Iris pigment epithelial cell (primary cell): ENCODE measurements at places on chromosomes 1 and 21.

DNA sequence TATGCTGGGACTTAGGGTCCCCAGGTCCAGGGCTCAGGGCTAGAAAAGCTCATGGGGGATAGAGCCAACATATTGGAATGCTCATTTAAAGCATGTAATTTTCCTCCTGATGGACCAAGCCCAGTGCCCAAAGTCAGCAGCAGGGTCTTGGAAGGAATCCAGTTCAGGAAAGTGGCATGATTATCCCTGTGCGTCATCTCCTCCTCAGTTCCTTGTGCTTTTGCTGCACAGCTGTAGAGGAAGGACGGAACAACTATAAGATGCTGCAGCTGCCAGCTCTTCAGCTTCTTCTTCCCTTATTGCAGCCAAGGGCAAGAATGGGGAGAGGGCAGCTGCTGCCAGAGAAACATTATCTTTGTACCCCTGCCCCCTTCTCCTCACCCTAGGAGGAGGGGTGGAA lies 58.4 kb downstream of the OVGP1 start:
- DNase-seq = no peak

- no peak for DNase-seq
These were observed 1.4 kb downstream of the SH3BP5L start for GRCh38 chr1:248824301-248824700.

GRCh38 chr1:154178013-154178412 lies 13.9 kb downstream of the TPM3 start:
- DNase-seq = no peak

- peak; percentile 42 for DNase-seq
These were observed 104.2 kb downstream of the COP1 start for GRCh38 chr1:176102768-176103350.

DNA sequence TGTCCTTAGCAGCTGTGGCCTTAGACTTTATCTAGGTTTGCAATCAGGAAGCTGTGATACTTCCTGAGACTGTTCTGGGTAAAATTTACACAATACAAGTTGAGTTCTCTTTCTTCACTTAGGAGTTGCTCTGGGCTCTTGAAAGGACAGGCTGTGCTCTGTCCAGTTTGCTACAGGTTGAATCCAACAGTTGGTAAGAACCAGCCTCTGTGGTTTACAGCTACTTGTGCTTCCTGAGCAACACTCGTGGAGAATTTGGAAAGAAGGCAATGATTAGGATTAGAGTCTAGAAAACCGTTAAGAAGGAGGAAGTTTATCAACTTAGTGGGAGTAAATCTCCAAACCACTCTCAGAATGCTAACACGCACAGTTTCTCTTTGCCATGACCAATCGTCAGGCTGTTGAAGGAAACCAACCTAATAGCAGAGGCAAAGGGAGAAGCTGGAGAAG lies 26.8 kb downstream of the GFI1 start:
- no peak for DNase-seq

GRCh38 chr1:30715216-30715615 lies 8.2 kb downstream of the MATN1 start:
- no peak for DNase-seq

- DNase-seq = peak; percentile 83
These were observed 28.6 kb upstream of the PLEKHG5 start for GRCh38 chr1:6519935-6520671.

GRCh38 chr1:167221126-167221737 lies 546 bp downstream of the POU2F1 start:
- DNase-seq = no peak

GRCh38 chr1:220891224-220892085 lies 12.2 kb downstream of the HLX start:
- DNase-seq = no peak

DNA sequence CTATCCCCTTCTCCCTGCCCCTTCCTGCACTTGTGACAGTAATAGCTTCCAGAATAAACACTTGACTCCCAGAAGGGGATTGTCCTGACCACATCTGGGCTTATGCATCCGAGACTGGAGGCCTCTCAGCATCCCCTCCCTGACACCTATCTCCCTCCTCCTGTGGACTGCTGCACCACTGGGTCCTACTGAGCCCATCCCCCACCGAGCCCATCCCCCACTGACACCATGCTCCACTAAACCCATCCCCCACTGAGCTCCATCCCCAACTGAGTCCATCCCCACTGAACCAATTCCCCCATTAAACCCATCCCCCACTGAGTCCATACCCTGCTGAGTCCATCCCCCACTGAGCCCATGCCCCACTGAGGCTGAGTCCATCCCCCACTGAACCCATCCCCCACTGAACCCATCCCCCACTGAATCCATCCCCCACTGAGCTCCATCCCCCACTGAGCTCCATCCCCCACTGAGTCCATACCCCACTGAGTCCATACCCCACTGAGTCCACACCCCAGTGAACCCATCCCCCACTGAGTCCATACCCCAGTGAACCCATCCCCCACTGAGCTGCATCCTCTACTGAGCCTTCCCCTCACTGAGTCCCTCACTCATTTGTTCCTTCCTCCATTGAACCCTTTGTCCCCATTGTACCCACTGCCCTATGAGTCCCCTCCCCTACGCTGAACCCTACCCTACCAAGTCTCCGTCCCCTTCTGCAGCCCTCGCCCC lies 5.6 kb downstream of the PDZK1IP1 start:
- no peak for DNase-seq

- DNase-seq = peak; percentile 24
These were observed 182.0 kb upstream of the C1orf87 start for GRCh38 chr1:60255565-60255964.

DNA sequence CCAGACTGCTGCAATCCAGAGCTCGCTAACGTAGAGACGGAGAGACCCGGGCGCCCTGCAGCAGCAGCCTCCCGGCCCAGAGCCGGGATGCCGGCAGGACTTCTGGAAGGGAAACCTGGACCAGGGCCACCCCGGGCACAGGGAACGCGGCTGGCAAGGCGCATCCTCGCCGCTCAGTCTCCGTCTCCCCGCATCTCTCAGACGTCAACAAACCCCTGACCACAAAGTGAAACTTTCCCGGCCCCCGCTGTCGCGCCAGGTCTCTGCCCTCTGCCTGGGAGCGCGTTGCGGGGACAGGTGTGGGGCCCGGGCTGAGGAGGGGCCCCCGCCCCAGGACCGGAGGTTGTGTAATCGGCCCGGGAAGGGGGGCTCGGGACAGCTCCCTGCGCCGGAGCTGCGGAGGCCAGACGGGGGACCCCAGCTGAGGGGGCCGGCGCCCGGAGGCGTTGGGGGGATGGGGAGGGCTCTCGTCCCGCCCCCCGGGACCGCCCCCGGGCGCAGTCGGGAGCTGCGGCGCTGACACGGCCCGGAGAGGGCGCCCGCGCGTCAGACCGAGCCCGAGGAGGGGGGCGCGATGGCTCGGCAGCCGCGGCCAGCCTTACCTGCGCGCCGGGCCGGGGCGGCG lies 116.6 kb upstream of the HIVEP3 start:
- peak; percentile 55 for DNase-seq

GRCh38 chr1:12177999-12178441 lies 11.2 kb downstream of the TNFRSF1B start:
- peak; percentile 80 for DNase-seq

DNA sequence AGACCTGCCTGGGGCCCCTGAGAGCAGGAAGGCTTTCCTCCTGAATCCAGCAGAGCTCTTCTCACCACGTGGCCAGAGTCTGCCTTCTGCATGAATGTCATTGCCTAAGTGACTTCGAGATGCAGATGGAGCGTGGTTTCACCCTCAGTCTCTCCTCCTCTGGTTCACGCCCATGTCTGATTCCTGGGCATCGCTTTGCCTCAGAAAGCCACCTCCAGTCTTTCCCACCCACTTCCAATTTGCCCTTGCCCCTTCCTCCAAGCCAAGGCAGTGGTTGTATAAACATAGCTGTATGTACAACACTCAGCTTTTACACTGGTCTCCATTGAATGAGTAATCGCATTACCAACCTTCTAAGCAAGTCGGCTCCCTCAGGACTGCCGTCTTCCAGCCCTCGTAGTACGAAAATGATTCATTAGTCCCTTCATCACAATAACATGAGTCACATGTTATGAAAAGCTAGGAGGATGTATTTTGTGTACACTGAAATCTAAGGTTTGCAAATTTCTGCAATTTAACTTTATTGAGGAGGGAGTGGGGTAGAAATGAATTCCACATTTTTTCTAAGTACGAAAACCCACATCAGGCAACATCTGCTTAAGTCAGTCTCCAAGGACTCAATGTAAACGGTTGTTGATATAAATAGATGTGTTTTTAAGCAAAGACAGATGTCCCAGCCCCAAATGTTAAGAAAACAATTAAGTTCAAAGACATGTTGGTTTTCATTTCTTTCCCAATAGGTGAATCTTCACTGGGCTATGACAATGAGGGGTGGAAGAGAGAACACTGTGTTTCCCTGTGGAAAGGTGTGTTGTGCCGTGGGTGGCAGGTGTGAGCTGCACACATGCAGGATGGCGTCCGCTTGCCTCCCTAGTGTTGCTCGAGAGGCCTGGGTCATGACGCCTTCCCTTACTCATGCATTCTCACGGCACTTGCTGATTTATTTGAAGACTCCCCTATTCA lies 32.3 kb upstream of the ETS2 start:
- DNase-seq = peak; percentile 98

- DNase-seq = no peak
These were observed 959.0 kb downstream of the PLA2G4A start for GRCh38 chr1:187787736-187788135.

- peak; percentile 13 for DNase-seq
These were observed 10.1 kb downstream of the TADA1 start for GRCh38 chr1:166865926-166866325.

DNA sequence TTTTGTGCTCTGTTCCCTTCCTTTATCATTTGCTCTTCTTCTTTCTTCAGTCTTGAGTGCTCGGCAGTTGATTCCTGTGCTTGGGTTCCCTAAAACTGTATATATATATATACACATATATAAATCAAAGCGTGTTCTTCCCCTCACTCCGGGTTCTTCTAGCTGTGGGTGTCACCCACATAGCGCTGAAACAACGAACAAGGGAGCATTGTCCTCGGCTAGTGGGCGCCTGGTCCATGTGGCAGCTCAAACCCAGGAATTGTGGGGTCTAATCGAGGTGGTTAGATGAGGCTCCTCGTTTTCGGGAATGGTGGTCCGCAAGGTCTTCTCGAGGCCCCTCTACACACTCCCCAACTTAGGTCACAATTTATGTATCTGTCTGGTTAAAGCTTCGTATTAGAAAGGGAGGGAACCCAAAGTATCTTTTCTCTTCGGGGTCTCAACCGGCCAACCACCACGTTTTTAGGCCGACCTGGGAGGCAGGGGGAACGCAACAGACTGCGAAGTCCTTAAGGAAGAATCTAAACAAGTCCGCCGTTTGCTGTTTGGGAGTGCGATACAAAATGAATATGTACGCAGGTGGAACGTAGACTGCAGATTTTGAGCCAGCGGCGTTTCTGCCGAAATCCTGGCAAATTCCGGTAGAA lies 504 bp upstream of the SDHC start:
- DNase-seq = no peak

DNA sequence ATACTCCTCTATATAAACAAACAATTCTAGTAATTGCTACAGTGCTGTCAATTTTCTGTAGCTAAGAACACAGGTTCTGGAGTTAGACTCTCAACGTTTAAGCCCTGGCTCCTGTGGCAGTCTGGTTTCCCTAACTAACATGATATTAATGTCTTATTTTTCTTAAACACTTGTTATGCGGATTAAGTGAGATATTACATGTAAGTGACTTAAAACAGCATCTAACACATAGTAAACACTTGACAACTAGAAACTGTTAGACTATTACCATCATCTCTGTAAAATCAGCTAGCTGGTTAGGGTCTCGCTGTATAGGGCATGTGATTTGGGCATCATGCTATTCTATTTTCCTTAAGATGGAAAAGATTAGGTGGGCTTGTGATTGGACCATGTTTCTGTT lies 2.3 kb downstream of the VANGL1 start:
- DNase-seq = no peak

DNA sequence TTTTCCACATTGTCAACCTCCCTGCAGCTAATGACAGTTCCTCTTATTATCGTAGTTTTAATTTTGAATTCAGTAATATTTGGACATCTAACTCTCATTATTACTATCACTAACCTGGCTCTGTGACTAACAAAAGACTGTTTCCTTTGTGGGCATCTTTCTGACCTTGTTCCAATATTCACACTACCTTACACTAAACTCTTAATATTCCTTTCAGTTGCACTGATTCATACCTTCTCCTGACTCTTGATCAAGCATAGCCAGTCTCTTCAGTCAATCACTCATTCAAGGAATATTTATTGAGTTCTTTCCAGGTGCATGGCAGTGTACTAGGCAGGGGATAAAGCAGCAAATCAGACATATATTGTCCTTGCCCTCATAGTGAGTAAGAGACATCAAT lies 7.8 kb upstream of the CTNNBIP1 start:
- DNase-seq = no peak

- DNase-seq = no peak
These were observed 903.9 kb upstream of the ADGRL2 start for GRCh38 chr1:80896781-80897356.

- no peak for DNase-seq
These were observed 106.3 kb upstream of the GJB5 start for GRCh38 chr1:34648501-34648900.

- DNase-seq = no peak
These were observed 2.0 kb downstream of the DSCAM start for GRCh38 chr21:40844935-40845334.

DNA sequence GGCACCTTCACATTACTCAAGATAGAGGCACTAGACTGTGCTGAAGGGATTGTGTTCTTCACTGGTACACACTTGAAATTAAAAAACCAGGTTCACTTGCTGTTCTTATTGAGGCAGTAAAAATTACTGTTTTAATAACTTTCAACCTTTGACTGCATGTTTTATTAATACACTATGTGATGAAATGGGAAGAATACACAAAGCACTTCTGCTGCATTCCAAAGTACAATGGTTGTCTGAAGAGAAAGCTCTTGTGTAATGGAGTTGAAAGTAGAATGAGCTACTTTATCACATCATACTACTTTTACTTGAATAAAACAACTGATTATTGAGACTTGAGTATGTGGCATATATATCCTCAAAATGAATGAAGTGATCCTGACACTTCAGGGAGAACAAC lies 49.7 kb downstream of the LRRC8C start:
- DNase-seq = no peak

- no peak for DNase-seq
These were observed 51.0 kb downstream of the TNN start for GRCh38 chr1:175118375-175119367.

DNA sequence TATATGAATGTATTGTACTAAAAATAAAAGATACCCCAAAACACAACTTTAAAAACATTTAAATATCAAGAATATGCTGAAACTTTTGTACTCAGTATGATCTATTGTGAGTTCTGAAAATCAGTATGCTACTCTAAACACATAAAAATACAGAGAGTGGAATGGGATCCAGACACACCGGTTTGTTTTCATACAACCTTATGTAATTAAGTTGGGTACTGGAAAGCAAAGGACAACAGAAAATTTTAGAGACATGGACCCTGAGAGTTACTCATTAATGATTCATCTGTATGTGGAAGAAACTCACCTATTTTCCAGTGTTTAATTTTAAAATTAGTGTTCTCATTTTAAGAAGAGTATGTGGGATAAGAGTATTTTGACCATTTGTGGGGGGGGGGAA lies 927 bp upstream of the CFHR3 start:
- DNase-seq = no peak

GRCh38 chr1:230084408-230085177 lies 17.6 kb downstream of the GALNT2 start:
- peak; percentile 100 for DNase-seq
